PC-3 (cell line): ENCODE measurements at places on chromosomes 3 and 15.
A peak's percentile ranks its signal among the peaks of the same experiment; 100 is the strongest.

DNA sequence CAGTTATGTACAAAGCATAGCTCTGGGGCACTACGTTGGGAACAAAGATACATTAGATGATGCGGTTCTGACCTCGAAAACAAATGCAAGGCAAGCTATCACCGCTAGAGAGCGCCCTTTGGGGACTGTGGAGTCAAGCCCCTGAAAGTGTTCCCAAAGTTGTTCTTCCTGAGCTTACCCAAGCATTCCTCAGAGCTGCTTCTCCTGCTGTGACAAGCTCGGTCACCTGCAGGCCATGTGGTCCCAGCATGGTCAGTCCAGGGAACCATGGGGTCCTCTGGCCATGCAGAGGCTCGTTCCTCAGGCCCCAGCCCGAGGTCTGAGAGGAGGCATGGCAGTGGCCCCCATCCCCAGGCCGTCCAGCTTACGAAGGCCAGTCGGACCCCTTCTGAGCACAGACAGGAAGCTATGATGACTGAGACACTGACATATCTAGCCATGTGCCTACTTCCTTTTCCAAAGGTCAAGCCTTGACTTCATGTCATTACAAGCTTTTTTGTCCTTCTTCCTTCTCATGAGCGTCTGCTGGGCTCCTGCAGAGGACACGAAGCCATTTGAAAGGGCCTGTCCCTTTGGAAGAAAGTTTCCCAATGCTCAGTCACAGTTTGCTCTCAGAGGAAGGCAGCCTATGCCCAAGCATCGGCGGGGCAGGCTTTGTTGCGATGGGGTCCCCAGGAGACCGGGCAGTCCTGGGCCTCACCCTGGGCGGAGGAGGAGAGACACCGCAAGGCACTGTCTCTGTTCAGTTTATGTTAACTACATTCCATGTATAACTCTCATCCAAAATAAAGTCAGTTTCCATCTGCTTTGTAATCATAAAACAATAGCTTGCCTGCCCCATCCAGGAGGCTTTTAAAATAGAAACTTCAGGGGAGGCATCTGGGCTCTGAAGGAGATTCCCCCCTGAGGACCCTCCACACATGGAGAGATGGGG, 79.3 kb downstream of the ATP10A start:
- peak; percentile 28 for DNase-seq

GRCh38 chr3:140408252-140408651, 269.6 kb upstream of the TRIM42 start:
- no peak for DNase-seq

- DNase-seq: no peak
Measured at GRCh38 chr15:74723187-74723586, 2.1 kb downstream of the CYP1A1 start.

- DNase-seq: no peak
Measured at GRCh38 chr3:127870156-127870555, 44.9 kb upstream of the KBTBD12 start.

DNA sequence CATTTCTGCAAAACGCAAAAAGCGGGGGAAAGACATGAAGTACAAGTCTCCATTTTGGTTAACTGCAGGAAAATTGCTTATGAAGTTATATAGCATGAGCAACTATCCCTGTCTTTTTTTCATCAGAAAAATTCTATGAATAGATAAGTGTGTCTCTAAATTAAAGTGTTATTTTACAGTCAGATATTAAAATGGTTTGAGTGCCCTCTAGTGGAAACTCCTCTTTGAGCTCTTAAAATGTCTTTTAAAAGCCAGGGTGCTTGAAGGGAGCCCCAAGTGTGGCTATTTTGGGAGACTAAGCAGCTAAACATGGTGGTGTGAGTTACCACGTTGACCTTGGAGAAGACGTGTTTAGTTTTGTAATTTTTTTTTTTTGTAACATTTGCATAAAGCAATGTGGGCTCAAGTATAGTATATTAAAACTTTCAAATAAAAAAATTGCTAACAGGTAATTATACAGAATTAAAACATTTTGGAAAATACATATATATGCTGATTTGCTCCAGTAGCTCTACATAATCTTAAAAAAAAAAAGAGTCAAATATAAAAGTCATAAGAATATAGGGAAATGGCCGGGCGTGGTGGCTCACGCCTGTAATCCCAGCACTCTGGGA, 77.2 kb downstream of the PPP2R3A start:
- peak; percentile 80 for DNase-seq

DNA sequence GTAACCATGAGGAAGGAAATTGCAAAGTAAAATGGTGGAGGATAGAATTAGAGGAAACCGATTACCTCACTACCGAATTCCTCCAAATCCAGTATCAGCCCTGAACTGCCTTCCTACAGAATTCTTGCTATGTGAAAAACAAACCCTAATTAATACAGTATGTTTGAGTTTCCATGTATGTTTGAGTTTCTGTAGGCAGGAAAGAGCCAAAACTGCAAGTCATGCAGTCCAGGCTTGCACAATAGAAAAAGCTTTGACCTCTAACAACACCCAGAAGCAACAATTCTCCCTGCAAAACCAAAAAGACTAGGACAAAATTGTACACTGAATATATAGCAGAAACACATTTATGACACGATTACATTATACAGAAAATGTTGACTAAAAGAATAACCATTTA, 614.8 kb downstream of the DIPK2A start:
- no peak for DNase-seq

- DNase-seq: peak; percentile 83
Measured at GRCh38 chr15:83436513-83437158, 10.5 kb upstream of the SH3GL3 start.

DNA sequence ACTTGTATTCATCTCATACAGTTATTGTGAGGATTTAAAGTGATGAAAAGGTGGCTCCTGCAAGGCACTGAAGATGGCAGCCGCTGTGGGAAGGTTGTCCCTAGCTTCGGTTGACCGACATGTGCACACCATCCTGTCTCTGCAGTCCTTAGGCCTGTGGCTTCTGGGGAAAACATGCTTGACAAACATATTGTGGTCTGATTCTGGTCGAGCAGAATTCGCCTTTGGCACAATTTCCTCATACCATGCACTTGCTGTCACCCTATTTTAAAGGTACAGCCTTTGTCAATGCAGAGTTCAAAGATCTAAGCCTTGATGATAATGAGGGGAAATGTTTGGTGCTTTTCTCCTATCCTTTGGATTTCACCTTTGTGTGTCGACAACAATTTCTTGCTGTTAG, 50.9 kb downstream of the PRICKLE2 start:
- DNase-seq: peak; percentile 52

- no peak for DNase-seq
Measured at GRCh38 chr15:63597038-63597790, at the start of gene FBXL22. Gene FBXL22 (plus strand): TSS chr15:63597387. CDS start chr15:63597393, 6 bp downstream.

DNA sequence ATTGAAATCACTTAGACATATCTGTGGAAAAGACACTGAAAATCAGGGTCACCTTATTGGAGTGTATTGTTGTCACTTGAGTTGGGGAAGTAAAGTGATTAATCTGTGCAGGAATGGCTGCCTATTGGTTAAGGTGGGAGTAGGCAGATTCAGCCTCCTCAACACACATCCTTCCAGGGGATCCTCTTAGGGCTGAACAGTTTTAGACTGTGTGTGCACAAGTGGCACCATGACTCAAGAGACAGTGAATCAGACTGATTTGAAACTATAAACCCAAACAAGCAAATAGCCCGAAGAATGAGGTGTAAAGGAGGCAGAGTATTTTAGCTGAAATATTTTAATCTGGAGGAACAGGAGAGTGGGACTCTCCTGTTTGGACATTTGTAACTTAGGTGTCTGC, 4.9 kb downstream of the ABHD17C start:
- DNase-seq: peak; percentile 72

- DNase-seq: no peak
Measured at GRCh38 chr15:33443708-33444107, 132.9 kb downstream of the RYR3 start.

DNA sequence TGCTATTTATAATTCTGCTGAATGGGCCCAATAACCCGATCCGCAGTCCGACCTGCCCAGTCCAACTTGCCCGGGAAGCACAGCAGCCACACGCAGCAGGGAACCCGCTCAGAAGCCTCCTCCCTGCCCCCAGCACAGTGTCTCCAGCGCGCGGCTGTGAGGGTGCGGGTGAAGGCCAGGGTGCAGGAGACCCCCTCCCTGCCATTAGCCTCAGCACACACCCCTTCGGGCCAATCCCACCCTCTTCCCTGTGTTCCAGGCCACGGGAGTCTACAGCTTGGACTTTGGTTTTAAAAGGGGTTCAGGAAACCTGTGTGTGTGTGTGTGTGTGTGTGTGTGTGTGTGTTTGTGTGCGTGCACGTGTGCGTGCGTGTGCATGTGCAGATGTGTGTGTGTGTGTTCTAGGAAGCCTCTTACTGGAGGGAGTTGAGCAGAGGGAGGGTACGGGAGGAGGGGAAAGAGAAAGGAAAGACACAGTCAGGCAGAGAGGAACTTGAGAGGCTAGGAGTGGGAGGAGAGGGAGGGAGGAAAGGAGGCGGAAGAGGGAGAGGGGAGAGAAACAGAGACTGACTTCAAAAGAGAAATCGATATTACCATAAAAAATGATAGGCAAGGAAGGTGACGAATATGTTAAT, 34.2 kb downstream of the ATP2B2 start:
- no peak for DNase-seq

DNA sequence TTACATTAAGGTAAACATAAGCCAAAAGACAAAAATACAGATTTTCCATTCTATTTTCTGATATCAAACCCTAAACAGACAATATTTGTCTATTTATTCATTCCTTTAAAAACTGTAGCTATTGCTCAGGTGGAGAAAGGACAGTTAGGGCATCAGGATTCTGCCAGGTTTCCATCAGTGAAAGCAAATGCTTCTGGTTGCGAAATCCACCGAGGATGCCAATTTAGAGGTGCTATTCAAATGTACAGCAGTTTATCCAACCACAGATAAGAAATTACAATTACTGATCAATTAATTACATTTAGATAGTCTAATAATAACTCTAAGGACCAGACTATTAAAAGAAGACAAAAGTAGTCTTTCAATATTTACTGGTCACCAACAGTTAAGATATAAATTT, 3.9 kb downstream of the TOMM70 start:
- no peak for DNase-seq

- no peak for DNase-seq
Measured at GRCh38 chr15:81454024-81454423, 80.0 kb upstream of the TMC3 start.

DNA sequence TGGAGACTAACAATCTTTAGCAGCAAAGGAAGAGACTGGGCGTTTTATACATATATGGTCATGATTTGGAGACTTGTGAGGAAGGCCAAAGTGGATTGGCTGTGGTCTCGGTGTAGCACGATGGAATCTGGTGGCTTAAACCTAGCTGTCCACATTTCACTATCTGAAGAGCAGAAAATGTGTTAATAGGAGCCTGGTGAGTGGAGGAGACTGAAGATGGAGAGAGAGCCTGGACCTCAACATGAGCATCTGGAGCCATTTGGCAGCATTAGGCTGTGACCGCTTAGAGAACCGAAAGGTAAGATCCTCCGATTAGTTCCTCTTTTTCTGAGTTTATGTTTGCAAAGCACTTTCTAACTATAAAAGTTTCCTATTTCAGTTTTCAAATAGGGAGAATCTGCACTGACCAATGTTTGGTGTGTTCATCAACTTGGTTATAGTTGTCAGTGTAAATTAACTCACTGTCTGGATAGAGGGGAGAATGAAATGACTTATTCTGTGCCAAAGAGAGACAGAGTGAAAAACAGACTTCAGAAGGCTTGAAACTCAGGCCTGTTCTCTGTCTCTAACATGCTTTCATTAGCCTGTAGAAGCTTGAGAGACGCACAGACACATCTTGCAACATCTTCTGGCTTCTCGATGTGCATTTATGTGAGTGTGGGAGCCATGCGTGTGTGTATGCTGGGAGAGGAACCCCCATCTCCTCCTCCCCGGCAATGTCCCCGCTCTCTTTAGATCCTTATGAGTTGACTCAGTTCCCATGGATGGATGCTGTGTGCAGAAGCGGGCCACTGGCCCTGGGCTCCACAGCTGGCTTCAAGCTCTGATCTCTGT, 244.7 kb upstream of the TBL1XR1 start:
- no peak for DNase-seq

DNA sequence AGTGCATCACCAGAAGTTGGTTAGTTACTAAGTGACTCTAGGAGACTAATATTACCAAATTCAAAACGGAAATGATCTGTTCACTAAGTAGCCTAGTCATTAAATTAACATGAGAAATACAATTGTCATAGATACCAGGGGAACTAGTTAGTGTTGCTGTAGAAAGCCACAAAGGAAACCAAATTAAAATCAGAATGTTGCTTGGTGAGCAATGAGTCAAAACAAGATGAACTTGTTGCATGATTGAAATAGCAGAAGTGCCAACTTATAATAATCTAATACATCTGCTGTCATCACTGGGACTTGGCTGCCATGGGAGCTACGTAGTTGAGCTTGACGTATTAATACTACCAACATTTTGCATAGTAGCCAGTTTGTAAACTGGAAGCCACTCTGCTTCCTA, 458.1 kb downstream of the DIPK2A start:
- peak; percentile 79 for DNase-seq

DNA sequence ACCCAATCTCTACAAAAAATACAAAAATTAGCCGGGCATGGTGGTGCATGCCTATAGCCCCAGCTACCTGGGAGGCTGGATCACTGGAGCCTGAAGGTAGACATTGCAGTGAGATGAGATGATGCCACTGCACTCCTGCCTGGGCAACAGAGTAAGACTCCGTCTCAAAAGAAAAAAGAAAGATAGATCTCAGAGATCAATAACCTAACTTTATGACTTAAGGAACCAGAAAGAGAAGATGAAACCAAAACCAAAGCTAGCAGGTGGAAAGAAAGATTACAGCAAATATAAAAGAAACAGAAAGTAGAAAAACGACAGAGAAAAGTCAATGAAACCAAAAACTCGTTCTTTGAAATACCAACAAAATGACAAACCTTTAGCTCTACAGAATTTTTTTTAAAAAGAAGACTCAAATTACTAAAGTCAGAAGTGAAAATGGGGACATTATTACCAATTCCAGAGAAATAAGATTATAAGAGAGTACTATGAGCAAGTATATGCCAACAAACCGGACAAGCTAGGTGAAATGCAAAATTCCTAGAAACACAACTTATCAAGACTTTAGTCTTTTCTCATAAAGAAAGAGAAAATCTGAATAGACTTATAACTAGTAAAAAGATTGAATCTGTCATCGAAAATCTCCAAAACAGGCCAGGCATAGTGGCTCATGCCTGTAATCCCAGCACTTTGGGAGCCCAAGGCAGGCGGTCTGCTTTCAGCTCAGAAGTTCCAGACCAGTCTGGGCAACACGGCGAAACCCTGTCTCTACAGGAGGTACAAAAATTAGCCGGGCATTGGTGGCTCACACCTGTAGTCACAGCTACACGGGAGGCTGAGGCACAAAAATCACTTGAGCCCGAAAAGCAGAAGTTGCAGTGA, 35.0 kb downstream of the ACAP2 start:
- DNase-seq: no peak
